Left lung (tissue), 14 donors: ENCODE measurements at places on chromosomes 1 and 21.

- DNase-seq = no peak
These were observed 1.5 kb upstream of the PLA2G2F start for GRCh38 chr1:20137604-20138003.

- DNase-seq = no peak
These were observed 26.7 kb downstream of the GLIS1 start for GRCh38 chr1:53712276-53712675.

DNA sequence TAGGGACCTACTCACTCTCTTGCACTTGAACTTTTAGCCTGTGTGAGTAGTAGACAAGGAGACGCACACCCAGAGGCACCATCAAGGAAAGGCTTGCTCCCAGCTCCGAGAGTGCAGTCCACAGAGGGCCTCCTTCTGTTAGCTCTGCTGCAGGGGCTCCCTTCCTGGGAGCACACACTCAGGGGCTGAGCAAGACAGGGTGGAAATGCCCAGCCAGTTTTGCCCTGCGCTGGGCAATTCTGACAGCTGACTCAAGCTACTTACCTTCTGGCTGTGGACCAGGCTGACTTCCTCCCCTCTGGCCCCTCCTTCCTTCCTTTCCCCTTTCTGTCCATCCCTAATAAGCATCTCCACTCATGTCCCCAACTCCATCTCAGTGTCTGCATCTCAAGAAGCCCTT, 449.1 kb downstream of the PTPRU start:
- DNase-seq = no peak

DNA sequence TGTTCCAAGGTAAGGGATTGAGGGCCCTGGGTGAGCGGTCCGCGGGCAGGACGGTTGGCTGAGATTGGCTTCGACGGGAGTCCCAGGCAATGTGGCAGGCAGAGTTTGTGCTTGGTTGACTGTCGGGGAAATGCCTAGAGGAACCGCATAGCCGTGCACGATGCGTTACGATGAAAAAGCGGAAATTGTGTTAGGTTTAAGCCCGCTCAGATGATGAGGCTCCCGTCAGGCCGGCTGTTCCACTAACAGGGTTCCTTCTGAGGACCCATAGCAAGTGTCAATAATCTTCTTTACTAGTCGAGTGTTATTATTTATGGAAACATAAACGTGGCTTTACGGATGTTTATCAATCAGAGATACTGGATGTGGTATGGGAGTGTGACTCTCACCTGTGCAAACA, 117.8 kb upstream of the COL6A1 start:
- DNase-seq = no peak

DNA sequence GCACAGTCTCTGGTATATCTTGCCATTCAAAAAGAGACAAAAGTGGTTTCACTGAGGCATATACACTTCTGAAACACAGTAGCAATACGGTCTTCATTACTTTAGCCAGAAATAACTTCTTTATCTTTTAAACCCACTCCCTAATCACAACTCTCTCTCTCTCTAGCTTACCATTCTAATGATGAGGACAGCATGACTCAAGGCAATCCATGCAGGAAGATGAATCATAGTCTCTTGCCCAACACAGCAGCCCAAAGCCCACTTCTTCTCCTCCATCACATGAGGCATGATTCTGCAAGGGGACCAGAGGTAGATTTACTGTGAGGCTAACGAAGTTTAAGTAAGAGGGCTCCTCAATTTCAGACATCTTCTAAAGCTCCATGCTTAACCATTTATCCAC, 285.0 kb upstream of the NR5A2 start:
- no peak for DNase-seq

GRCh38 chr1:21899267-21899810, 37.8 kb downstream of the HSPG2 start:
- no peak for DNase-seq

DNA sequence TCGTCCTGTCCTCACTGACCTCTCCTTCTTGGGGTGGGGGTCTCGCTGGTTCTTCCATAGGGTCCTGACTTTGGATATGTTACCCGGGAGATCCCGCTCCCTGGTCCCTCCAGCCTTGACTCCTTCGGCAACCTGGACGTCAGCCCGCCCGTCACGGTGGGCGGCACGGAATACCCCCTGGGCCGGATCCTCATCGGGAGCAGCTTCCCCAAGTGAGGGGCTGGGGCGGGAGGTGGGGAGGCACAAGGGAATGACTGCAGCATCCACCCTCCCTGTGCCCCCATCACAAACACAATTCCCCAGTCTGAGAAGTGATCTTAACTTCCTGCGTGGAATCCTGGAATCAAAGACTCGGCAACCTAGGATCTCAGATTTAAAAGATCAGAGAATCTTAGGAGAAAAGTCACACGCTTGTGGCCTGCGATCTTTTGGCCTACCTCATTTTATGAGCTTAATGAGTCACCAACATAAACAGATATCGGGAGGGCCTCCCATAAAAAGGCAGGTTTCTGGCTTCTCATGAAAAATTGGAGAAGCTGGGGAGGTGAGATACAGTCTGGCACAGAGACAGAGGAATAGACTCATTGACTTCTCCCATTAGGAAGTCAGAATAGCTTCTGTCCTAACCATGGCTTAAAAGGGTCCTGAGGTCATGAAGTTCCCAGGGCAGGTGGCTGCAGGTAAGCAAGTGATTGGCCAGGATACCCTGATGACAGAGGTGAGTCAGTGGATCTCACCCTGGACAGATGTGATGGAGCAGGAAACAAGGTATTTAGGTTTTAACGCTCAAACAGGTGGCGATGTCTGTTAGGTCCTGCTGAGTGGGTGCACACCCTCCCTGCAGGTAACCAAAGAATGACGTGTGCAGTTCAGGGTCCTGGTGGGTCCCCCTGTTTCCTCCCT, 15.9 kb upstream of the PADI3 start:
- DNase-seq = no peak

- peak; percentile 22 for DNase-seq
These were observed 92.2 kb upstream of the TMPRSS2 start for GRCh38 chr21:41600116-41600515.

DNA sequence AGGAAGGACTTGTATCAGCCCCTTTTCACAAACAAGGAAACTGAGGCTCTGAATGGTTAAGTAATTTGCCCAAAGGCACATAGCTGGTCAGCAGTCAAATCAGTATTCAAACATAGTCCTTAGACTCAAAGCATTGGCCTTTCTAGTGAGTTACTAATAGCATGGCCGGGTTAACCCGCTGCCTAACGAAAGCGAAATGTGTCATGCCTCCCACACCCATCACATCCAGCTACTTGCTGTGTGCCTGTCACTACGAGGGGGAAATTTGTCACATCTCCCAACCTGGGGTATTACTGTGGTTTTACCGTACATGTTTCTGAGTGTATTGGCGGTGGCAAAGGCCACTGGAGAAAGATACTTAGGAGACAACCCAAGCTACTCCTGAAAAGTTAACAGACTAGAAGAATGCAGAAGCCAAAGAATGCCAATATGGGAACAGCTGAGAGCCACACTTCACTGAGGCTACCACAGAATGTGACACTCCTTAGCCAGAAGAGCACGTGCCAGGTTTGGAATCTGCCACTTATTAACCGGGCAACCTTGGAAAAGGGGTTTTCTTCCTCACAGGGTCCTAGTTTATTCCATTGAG, 363.5 kb downstream of the KCNH1 start:
- DNase-seq = no peak

GRCh38 chr21:23792300-23792699, 1815.0 kb downstream of the MRPL39 start:
- DNase-seq = no peak

GRCh38 chr1:165512816-165513215, 31.0 kb upstream of the LRRC52 start:
- DNase-seq = no peak

DNA sequence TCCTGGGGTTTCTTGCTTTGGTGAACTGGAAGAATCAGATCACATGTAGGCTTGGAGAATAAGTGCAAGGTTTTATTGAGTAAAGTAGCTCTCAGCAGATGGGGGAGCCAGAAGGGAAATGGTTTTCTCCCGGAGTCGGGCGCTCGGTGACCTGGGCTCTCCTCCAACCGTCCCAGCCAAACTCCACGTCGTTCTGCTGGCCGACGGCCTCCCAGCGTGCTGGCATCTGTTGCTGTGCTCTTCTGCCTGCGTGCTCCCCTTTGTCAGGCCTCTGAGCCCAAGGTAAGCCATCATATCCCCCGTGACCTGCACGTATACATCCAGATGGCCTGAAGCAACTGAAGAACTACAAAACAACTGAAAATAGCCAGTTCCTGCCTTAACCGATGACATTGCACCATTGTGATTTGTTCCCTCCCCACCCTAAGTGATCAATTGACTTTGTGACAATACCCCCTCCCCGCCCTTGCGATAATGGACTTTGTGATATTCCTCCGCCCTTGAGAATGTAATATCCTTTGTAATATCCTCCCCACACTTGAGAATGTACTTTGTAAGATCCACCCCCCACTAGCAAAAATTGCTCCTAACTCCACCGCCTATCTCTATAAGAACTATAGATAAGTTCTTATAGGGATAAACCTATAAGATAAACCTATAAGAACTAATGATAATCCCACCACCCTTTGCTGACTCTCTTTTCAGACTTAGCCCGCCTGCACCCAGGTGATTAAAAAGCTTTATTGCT, 88.3 kb downstream of the SMYD3 start:
- DNase-seq = no peak

- DNase-seq = peak; percentile 16
These were observed 32.4 kb downstream of the PRMT2 start for GRCh38 chr21:46667741-46668380.

DNA sequence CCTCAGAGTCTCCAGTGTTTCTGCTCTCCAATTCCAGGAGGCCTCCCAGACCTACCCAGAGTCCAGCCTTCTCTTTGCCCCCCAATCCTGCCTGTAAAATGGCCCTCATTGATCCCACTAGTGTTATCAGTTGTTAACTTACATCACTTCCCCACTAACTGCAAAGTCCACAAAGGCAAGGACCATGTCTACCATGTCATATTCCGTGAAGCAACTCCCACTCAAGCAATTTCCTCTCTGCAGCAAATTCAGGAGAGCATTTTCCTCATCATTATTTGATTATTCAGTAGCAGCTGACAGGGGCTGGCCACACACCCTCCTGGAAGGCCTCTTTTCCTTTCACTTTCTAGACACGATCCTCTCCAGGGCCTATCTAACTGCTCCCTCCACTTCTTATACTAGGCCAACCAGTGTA, 153.5 kb downstream of the RERE start:
- DNase-seq = no peak

GRCh38 chr1:186865857-186866256, 37.1 kb downstream of the PLA2G4A start:
- no peak for DNase-seq

DNA sequence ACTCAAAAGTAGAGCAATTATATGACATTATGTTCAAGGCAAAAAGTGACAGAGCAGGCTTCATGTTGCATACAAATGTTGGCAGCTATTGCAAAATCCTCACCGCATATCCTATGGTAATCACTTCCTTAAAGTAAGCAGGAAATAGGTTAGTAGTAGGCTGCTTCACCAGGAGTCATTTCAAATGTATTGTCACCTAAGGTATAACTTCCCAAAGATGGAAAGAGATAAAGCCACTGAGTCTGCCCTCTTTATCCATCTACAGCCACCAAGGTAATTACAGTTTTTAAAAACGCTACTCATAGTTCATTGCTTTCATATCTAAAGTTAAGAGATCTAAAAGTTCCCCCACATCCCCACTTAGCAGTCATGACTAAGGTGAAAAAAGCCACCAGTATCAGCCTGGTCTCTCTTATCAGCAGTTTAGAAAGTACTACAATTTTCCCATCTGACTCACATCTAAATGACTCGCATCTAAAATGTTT, 31.6 kb upstream of the UBE2U start:
- DNase-seq = peak; percentile 62

GRCh38 chr1:228802386-228803220, 67.3 kb downstream of the RHOU start:
- DNase-seq = no peak

- DNase-seq = peak; percentile 78
These were observed 500 bp downstream of the EPHA10 start for GRCh38 chr1:37764414-37764825.

DNA sequence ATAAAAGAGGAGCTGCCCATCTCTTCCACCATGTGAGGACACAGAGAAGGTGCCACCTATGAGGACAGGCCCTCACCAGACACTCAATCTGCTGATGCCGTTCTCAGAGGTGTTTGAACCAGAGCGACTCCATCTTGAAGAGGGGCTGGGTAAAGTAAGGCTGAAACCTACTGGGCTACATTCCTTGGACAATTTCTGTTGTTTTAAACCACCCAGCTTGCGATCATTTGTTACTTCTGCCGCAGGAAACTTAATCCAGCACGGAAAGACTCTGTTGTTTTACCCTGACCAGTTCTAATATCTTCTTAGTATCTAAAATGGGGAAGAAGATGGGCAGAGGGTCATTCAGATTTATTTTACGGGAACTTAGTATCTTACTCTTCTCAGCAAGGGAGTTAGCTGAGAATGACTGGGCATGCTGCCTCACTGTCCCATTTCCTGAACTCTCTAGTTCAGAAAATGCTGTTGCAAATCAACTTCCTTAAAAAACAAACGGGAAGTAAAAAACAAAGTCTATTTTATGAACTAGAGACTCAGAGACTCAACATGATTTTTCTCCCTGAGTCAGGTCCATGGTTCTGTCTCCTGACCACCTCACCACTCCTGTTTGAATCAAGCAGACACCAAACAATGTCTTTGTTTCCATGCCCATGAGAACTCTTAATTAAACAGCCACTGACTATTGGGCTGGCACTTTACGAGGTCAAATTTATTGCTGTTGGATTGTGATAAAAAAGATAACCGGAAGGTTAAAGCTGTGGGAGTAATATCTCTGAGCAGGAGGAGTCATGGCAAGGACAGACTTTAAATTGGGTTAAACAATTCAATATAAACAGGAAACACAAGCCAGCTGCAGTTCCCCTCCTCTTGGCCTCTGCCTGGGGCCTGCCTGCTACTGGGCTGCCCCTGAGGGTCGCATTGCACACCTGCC, 23.8 kb upstream of the IFNAR1 start:
- DNase-seq = peak; percentile 39

DNA sequence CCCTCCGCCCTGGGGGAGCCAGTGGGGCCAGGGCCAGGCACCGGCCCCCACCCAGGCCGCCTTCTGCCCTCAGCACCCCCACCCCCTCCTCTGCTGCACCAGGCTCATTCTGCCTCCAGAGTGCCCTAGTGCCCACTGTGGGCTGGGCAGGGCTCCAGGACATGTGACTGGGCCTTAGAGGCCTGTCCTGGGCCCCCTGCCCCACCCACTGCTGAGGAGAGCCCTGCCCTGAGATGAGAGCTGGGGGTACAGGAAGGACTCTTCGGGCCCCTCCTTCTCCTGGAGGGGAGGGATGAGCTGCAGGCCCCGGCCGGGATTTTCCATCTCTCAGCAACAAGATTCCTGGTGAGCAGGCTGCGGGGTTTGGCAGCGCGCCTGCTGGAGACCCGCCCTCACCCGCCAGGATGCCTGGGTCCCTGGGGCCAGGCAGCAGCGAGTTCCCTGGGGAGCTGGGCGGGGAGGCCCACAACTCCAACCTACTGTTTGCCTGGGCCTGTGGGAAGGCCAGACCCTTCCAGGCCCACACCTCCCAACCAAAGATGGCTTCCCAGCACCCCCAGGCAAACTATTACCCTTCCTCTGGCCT, 14.0 kb downstream of the AHDC1 start:
- DNase-seq = no peak
